ENCODE measurements at places on chromosomes 4 and X.

DNA sequence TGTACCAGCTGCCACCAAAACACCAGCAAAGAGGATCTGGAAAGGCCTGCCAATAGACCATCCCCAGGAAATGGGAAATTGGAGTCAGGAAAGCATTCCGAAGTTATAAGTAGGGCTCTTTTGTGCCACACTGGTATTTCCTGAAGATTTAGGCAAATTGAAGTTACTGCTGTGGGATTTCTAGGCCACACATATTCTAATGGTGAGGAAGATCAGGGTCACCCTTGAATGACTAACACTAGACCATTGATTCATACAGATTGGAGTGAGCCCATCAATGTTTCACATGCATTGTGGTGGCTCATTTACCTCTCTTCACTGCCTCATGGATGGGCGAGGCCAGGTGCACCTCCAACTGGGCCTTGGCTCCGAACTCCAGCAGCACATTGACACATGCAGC is 22.6 kb downstream of the ASB11 start:
- no peak for DNase-seq

DNA sequence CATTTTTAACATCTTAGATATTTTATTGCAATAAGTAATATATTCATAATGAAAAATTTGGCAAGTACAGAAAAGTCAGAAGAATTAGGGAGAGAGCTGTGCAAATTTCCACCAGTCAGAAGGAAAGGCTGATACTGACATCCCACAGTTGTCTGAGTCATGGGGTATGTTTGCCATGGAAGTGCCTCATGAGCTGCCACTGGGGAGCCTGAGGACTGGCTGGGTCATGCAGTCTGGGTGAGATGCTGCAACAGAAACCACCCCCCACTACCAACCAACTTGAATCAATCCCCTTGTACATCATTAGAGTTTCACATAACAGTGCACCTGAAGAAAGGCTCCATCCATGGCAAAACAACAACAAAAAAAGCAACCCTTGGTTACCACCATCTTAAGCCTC is 45.2 kb upstream of the ENPP6 start:
- no peak for DNase-seq

DNA sequence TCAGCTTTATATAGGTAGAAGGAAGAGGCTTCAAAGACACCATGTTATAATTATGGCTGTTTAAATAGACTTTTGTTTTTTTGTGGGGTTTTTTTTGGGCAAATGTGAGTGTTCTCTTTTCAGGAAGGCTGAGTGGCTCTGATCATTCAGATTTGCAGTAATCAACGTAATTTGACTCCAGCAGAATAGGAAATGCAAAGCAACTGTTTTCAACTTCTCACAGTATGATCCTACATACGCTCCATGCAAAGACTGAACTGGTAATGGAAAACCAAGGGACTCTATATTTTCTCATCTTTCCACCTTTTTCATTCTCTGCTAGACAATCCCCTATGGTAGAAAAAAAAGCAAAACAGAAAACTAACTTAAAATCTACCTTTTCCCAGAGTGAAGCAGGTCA is 10.8 kb downstream of the ADH1B start:
- no peak for DNase-seq

- DNase-seq, result no peak
These were observed 3.4 kb upstream of the IGBP1 start for GRCh38 chrX:70129816-70130215.

GRCh38 chr4:110682311-110682710 is 59.4 kb upstream of the PITX2 start:
- DNase-seq, result no peak

DNA sequence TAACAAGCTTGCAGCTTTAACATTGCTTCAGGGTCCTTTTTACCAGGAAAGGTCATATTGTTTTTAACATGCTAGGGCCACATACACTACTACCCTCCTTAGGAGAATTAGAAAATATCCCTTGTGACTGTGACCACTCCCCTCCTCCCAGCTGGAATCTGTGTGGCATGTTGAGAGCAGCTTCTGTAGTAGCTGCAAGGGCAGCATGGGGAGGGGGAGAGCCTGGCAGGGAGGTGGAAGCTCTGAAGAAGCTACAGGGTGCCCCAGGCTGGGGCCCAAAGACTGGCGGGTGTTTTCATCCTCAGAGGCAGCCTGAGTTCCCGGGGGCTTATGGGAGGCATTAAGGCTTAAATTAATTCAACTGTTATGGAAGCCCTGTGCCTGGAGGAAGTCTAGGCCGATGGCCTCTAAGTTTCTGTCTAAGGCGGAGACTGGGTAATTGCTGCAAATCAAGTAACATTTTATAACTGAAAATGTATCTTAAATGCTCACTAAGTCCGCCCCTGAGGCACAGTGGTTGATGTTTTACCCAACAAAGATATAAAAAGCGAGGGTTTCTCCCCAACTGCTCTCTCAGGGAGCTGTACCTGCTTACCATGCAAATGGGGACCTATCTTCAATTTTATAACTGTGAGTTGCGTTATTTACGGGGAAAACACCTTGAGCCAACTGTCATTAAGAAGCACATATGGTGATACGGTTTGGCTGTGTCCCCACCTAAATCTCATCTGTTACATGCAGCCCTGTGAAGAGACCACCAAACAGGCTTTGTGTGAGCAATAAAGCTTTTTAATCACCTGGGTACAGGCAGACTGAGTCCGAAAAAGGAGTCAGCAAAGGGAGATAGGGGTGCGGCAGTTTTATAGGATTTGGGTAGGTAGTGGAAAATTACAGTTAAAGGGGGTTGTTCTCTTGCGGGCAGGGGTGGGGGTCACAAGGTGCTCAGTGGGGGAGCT is 37.4 kb upstream of the STS start:
- no peak for DNase-seq

GRCh38 chr4:137032222-137032621 is 500.1 kb downstream of the PCDH18 start:
- DNase-seq, result no peak

GRCh38 chr4:139734201-139734874 is 68.7 kb downstream of the MGST2 start:
- no peak for DNase-seq

- no peak for DNase-seq
These were observed 41.9 kb downstream of the WWC2 start for GRCh38 chr4:183140911-183141320.

- no peak for DNase-seq
These were observed 11.9 kb downstream of the TMPRSS11D start for GRCh38 chr4:67871867-67872266.

- DNase-seq, result no peak
These were observed 171.1 kb downstream of the PALLD start for GRCh38 chr4:168667921-168668320.

GRCh38 chr4:152563209-152563608 is 27.3 kb upstream of the FBXW7 start:
- no peak for DNase-seq

DNA sequence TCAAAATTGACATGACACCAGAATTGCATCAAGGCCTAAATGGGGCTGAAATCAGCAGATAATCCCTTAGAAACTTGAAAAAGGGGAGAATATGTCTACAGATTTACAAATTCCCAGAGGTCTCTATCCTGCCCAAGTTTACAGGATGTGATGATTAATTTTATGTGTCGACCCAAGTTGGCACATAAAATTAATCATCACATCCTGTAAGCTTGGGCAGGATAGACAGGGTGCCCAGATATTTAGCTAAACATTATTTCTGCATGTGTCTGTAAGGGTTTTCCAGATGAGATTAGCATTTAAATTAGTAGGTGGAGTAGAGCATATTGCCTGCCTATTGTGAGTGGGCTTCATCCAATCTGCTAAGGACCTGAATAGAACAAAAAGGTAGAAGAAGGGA is 52.3 kb downstream of the ARHGEF6 start:
- DNase-seq, result no peak

DNA sequence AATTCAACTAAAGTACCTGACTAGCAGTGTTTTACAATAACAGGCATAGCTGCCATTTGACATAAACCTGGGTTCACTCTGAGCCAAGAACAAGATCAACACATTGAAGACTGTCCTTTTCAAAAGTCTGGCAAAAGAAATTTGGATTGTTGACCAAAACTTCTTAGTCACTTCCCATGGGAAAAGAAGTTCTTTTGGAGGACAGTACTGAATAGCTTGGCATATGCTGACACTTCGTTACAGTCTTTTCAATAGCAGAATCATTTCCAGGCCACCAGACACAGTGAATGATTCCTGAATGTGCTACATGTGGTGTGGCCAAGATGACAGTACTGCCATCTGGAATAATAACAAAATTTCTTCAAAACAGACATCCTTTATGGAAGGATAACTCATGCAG is 560.3 kb downstream of the GRID2 start:
- DNase-seq, result no peak

GRCh38 chr4:181193131-181193930 is 1049.9 kb upstream of the TENM3 start:
- no peak for DNase-seq

DNA sequence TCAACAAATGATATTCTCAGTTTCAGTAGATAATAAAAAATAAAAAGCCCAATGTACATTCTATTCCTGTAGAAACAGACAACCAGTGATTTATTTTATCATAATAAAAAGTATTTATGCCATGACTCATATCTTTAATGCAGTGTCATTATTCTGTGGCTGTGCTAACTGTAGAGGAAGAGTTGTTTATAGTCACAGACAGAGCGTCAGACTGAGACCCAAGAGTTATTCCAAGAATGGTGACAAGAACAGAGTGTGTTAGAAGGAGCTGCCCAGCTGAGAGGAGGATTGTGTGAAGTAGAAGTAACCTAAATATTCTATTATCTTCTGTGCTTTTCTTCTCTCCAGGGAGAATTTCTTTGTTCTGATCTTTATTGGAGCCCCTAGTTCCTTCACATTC is 210.7 kb downstream of the PPP1R2C start:
- no peak for DNase-seq

DNA sequence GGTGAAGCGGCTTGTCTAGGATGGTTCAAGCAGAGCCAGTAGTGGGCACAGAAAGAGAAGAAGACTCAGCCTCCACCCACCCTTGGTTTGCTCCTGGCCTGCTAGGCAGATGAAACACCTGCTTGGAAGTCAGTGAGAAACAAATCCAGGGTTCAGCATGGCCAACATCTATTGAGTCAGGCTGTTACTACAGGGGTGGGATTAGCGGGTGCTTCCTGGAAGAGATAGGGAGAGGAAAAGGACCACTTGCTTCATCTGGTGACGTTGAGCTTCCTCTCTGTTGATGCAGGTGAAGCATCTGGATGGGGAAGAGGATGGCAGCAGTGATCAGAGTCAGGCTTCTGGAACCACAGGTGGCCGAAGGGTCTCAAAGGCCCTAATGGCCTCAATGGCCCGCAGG is 3.0 kb downstream of the MAGED2 start:
- DNase-seq, result no peak

GRCh38 chr4:8589823-8590545 is 2.6 kb upstream of the CPZ start:
- no peak for DNase-seq

DNA sequence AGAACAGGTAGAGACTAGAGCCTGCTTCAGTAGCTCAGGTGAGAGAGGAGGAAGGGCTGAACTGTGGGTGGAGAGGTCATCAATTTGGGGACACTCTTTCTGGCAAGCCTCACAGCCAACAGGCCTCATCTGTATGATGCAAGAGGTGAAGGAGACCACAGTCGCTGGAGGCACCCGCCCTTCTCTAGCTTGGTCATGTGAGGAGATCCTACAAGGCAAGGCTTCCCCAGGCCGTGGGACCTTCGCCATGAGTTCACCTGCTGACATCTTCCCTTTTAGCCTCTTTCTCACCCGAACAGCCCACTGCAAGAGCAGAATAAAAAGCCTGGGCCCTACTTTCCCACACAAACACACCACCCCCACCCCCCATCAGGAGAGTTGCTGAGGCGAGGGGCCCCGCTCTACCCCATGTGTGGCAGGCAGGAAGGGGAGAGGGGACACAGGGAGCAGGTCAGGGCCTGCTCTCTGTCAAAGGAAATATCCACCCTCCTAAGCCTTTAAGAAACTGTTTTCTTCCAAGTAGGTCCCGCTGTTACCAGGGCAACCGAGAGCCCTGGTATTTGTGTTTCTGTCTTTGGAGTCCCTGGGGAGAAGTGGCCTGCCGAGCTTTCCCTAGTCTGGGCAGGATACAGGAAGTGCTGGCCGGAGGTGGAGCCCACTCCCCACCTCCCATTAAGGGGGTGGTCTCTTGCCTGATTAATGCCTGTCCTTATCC is 8.1 kb downstream of the RTL5 start:
- no peak for DNase-seq

DNA sequence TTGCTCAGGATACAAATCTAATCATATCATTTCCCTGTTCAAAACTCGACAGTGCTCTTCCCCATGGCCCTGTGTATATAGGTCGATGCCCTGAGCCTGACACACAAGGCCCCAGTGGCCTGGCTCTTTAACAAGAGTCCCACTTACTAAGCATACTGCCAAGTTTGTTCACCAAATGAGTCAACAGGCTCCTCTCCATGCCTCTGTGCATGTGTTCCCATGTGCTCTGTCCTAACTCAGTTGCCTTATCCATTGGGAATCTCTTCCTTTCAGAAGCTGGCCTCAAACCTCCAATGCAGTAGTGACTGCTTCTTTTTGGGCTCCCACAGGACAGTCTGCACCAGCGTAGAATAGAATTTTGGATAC is 18.9 kb upstream of the CXCR3 start:
- DNase-seq, result no peak

DNA sequence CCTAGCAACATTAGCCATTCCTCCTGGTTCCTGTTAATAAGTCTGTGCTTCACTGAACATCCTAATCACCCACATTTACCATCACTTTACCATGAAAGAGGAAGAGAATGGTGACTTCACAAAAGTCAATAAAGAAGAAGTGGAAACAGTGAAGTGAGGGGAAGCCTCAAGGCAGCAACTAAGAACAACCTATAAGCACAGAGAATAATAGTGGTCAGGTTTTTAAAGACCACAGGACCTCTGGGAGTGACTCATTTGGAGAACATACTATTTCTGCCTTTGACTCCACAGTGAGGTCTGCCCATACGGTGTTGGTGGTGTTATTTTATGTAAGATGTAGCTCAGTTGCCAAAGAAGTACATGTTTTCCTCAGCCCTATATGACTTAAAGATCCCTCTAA is 86.0 kb upstream of the TET2 start:
- no peak for DNase-seq

DNA sequence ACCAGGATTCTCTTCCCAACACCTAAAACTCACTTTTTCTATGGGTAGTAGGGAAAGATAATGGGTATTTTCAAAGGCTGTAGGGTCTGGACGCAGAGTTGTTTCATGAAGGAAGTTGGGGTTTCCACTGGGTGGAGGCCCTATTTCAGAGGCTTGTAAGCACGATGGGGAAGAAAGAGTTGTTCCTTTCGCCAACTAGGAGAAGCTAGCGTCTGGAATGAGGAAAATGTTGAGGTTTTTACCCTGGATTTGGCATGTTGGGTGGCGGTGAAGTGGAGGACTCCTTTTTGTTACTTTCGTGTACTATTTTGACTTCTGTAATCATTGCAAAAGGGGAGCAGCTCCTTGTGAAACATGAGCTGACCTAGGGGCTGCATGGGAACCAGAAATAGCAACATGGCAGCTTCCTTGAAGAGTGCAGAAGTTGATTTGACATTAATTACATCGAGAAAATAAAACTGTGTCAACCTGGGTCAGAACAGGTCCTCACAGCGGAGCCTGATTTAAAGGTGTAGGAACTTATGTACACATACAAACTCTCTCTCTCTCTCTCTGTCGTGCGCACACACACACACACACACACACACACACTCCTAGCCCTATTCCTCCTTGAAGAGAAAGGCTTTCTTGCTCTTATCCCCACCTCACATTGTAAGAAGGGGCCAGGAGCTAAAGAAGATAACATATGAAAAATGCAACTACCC is 19.1 kb downstream of the VSIG4 start:
- no peak for DNase-seq

- DNase-seq, result no peak
These were observed 43.7 kb upstream of the MED14 start for GRCh38 chrX:40778861-40779575.
